ENCODE measurements at places on chromosomes 12 and 14. TPM values are rescaled to one million over a fixed set of nuclear protein-coding genes. Genes with fewer than 3 reads are reported as not detected.

ACVRL1 gene
- not detected for total RNA-seq

PFDN5 gene
- total RNA-seq: 300 TPM

PPP1R36 gene
- total RNA-seq: not detected

OAS2 gene
- 331 TPM for total RNA-seq

ZBTB42 gene
- 4.9 TPM for total RNA-seq

PLD4 gene
- total RNA-seq: not detected

FAM181A gene
- total RNA-seq: not detected

PAN2 gene
- total RNA-seq: 61.3 TPM

RESF1 gene
- total RNA-seq: 154 TPM

C12orf42 gene
- total RNA-seq: 0.48 TPM

POTEM gene
- total RNA-seq: not detected

OR6C2 gene
- total RNA-seq: not detected

COQ6 gene
- 15.5 TPM for total RNA-seq

LRIG3 gene
- total RNA-seq: 0.18 TPM

SERPINA9 gene
- not detected for total RNA-seq

CNPY2 gene
- 99.3 TPM for total RNA-seq

CELA1 gene
- total RNA-seq: not detected

PMEL gene
- total RNA-seq: 0.33 TPM

IRAK3 gene
- 1.8 TPM for total RNA-seq

EML5 gene
- total RNA-seq: 2.9 TPM

KIF26A gene
- total RNA-seq: 7.7 TPM

LRRK2 gene
- 0.25 TPM for total RNA-seq

ASB2 gene
- 99.3 TPM for total RNA-seq

SMCO2 gene
- total RNA-seq: 0.38 TPM

GLIPR1 gene
- total RNA-seq: 52.3 TPM

APEX1 gene
- 91.9 TPM for total RNA-seq

KRT72 gene
- not detected for total RNA-seq

TUNAR gene
- total RNA-seq: not detected

BICD1 gene
- total RNA-seq: 12.5 TPM

REC8 gene
- total RNA-seq: 51.9 TPM

MIP gene
- not detected for total RNA-seq

GPHB5 gene
- not detected for total RNA-seq

COA8 gene
- total RNA-seq: 31.0 TPM

TSPAN11 gene
- total RNA-seq: not detected

LGALS3 gene
- total RNA-seq: 71.3 TPM

COX8C gene
- total RNA-seq: not detected

KRT80 gene
- not detected for total RNA-seq

TAS2R13 gene
- 0.25 TPM for total RNA-seq

PPHLN1 gene
- total RNA-seq: 81.9 TPM

SRSF5 gene
- total RNA-seq: 368 TPM
